ENCODE measurements at places on chromosomes 5 and 9.

DNA sequence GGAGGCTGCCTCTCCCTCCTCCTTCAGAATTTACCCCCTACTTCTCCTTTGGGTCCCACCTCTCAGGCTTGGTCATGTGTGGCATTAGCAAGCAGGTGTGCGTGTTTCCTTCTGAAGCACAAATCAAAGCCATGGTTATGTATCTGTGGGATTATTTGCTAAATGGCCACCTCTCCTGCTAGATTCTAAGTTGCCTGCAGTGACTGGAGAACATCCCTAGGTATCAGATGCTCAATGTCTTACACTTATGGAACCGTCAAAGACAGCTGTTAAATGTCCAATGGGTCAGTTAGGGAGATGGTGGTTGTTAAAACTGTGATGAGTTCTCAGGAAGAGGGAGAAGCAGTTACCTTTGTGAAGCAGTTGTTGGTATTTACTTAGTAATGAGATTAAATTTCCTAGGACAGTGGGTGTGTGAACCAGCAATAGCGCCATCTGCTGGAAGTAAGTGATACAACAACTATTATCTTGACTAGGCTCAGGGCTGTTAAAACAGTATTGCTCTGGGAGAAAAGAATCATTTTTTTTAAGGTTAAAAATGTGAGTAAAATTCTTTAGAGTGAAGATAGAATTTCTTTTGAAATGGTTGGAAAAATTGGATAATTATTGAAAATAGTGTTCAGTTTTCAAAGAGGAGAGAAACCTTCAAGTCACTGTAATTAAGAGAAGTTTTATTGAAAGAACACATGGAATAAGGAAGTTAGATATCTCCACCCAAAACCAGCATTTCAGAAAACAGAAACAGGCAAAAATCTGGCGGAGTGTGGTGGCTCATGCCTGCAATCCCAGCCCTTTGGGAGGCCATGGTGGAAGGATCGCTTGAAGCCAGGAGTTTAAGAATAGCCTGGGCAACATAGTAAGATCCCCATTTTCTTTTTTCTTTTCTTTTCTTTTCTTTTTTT lies 71.3 kb downstream of the TMC1 start:
- DNase-seq = no peak

DNA sequence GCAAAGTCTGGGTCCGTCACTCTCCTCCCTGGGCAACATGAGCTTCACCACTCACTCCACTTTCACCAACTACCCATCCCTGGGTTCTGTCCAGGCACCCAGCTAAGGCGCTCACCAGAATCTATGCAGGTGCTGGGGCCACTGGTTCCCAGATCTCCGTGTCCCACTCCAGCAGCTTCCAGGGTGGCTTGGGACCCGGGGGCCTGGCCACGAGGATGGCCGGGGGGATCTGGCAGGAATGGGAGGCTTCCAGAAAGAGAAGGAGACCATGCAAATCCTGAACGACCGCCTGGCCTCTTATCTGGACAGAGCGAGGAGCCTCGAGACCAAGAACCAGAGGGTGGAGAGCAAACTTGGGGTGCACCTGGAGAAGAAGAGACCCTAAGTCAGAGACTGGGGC lies 1611.0 kb upstream of the ACO1 start:
- no peak for DNase-seq

GRCh38 chr9:127783111-127784008 lies 2.5 kb upstream of the CDK9 start:
- DNase-seq = no peak

GRCh38 chr5:96124589-96124988 lies 162.9 kb upstream of the ELL2 start:
- no peak for DNase-seq

GRCh38 chr9:1718836-1719235 lies 296.3 kb upstream of the SMARCA2 start:
- DNase-seq = no peak

GRCh38 chr9:87587356-87587745 lies 89.7 kb downstream of the DAPK1 start:
- no peak for DNase-seq

DNA sequence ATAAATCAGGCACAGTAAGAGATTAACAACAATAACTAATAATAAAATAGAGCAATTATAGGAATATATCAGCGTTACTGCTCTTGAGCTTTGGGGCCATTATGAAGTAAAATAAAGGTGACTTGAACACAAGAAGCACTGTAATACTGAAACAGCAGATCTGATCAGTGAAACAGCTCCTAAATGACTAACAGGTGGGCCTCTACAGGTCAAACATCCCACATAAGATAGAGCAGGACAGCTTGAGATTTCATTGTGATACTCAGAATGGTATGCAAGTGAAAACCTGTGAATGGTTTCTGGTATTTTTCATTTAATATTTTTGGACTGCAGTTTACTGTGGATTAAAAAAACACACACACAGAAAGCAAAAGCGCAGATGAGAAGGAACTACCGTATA lies 24.0 kb upstream of the MAP3K1 start:
- no peak for DNase-seq

DNA sequence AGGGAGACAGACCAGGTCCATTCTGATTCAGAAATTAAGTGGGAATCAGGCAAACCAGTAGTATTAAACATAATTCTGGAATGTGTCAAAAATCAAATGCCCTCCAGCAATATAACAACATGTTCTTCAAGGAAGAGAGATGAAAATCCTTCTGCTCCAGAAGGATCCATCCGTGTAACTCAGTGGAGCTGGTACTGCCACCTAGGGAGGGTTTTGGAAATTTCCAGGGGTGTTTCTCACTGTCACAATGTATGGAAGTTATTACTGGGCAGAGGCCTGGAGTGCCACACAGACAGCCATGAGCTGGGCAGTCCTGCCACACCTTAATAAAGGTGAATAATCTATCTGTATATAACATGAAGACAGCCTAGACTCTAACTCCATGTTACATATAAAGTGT lies 87.5 kb downstream of the TTLL11 start:
- no peak for DNase-seq

- DNase-seq = no peak
These were observed 23.0 kb upstream of the KIF2A start for GRCh38 chr5:62283005-62283404.

GRCh38 chr5:27087747-27088146 lies 49.4 kb upstream of the CDH9 start:
- no peak for DNase-seq

GRCh38 chr5:131525805-131526204 lies 109.2 kb downstream of the RAPGEF6 start:
- no peak for DNase-seq

GRCh38 chr5:97231025-97231636 lies 48.1 kb upstream of the RIOK2 start:
- no peak for DNase-seq

- no peak for DNase-seq
These were observed 32.2 kb upstream of the LECT2 start for GRCh38 chr5:135986891-135987401.

DNA sequence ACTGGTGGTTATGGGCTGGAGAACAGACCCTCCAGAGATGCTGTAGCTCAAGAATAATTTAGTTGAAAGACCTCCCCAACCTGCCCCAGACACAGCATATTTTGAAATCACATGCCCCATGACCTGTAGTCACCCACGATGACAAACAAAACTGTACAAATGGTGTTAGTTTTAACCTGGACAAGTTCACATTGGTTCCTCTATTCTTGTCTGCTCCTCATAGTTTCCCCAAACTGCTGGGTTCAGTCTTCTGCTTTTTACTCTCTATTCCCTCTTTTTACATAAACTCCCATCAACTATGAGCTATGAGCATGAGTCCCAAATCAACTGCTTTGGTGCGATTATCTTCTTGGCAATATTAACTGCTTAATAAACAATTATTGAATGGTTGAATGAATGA lies 365.3 kb upstream of the CLINT1 start:
- no peak for DNase-seq

GRCh38 chr9:15295761-15296405 lies 11.1 kb downstream of the TTC39B start:
- no peak for DNase-seq

- DNase-seq = no peak
These were observed 9.1 kb upstream of the NUDT12 start for GRCh38 chr5:103571730-103572129.

- peak; percentile 25 for DNase-seq
These were observed 49.9 kb upstream of the SLIT3 start for GRCh38 chr5:169350759-169351240.

- DNase-seq = no peak
These were observed 22.0 kb downstream of the OR2S2 start for GRCh38 chr9:35935755-35936509.

- no peak for DNase-seq
These were observed 2.6 kb downstream of the CTNNAL1 start for GRCh38 chr9:109010746-109011145.

GRCh38 chr5:37172957-37173356 lies 76.2 kb downstream of the CPLANE1 start:
- DNase-seq = no peak

DNA sequence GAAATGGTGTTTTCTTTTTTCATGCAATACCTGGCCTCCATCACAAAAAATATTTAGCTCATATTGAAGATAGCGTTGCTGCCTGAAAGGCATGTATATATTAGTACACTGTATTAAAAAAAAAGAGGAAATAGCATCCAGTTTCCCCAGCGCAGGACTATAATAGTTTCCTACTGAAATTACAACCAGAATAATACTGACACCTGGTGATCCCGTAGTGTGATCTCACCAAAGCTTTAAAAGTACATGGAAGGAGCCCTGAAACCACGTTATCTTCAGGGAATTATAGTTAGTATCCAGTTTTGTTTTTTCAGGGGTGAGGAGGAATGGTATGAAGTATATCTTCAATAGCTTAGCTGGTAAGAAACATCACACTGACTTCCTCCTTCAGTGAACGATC lies 264.9 kb downstream of the CD180 start:
- DNase-seq = no peak

GRCh38 chr9:134136118-134136995 lies 475 bp downstream of the WDR5 start:
- DNase-seq = no peak

DNA sequence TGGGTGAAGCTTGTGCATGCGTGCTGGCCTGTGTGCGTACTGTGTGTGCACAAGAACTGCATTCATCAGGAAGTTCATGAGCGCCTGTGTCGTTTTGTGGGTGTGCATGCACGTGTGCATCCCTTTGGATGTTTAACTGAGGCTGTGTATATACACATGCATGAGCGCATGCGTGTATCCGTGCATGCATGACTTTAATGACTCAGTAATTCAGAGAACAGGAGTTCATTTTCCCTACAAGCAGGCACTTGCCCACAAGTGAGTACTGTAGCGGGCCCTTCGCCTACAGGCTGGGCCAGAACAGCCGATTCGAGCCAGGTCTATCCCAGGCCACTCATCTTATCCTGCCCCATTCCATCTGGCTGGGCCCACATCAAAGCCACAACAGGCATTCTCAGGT lies 29.8 kb downstream of the CORO2A start:
- DNase-seq = no peak

GRCh38 chr5:87002485-87002884 lies 265.2 kb upstream of the RASA1 start:
- no peak for DNase-seq

GRCh38 chr5:179805529-179806249 lies 977 bp downstream of the MGAT4B start:
- no peak for DNase-seq

GRCh38 chr5:114332925-114333324 lies 28.9 kb upstream of the KCNN2 start:
- DNase-seq = no peak

DNA sequence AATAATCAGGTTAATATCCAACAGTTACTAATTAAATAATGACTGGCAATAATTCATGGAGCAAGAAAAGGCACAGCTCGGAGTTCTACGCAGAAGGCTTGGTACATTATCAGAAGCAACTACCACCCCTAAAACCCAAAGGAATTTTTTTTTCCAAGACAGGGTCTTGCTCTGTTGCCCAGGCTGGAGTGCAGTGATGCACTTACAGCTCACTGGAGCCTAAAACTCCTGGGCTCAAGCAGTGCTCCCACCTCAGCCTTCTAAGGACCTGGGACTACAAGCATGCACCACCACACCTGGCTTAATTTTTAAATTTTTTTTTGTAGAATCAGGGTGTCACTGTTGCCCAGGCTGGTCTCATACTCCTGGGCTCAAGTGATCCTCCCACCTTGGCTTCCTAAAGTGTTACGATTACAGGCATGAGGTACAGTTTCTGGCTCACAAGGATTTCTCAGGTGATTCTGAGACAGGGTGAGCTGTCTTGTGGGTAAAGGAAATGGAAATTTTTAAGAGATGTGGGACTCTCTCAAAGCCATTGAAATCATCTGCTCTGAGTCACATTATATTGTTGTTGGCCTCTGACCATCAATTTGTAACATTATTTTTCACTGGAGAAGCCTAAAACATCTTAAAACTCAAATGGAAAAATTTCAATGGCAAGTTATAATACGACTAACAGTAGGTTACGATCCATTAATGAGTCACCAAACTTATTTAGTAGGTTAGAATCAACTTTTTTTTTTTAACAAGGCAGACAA lies 19.7 kb upstream of the HSDL2 start:
- DNase-seq = no peak

- DNase-seq = no peak
These were observed 27.0 kb downstream of the IARS1 start for GRCh38 chr9:92266486-92266885.

GRCh38 chr9:77598524-77598923 lies 49.6 kb downstream of the GNA14 start:
- no peak for DNase-seq

DNA sequence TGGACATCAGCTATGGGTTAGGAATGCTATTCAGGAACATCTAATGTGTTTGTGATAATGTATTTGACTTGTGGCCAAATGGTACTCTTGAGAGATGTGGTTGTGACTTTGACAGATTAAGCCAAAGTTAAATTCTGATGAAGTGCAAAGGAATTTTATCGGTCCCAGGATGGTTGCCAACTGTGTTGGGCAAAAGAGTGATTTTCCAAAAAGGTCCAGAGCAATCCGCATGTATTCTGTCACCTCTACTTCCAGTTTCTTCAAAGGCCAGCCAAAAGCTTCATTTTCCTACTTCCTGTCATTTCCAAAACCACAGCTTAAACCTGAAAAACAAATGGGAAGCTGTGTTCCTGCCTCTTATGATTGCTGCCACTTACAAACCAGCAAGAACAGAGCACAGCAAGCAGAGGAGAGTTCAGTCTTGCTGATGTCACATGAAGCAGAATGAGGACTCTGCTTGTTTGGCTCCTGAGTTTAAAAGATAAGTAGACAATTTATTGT lies 59.8 kb downstream of the MARCHF3 start:
- DNase-seq = no peak

- no peak for DNase-seq
These were observed 56.9 kb downstream of the KIF24 start for GRCh38 chr9:34272101-34272541.

GRCh38 chr9:127862075-127863011 lies 7.9 kb upstream of the ENG start:
- no peak for DNase-seq

GRCh38 chr5:173925449-173926071 lies 37.4 kb downstream of the CPEB4 start:
- no peak for DNase-seq

GRCh38 chr9:97703437-97704344 lies 6.6 kb upstream of the XPA start:
- DNase-seq = no peak
